Mucosa of gallbladder (tissue), 1 donor: ENCODE measurements at places on chromosomes 13 and 19. TPM values are rescaled to one million over a fixed set of nuclear protein-coding genes. Genes with fewer than 3 reads are reported as not detected.

- DNase-seq: no peak
Observed at GRCh38 chr13:47999973-48000372, 1.1 kb downstream of the SUCLA2 start.

- no peak for DNase-seq
Observed at GRCh38 chr13:99355267-99356011, 48.2 kb upstream of the GPR183 start.

DNA sequence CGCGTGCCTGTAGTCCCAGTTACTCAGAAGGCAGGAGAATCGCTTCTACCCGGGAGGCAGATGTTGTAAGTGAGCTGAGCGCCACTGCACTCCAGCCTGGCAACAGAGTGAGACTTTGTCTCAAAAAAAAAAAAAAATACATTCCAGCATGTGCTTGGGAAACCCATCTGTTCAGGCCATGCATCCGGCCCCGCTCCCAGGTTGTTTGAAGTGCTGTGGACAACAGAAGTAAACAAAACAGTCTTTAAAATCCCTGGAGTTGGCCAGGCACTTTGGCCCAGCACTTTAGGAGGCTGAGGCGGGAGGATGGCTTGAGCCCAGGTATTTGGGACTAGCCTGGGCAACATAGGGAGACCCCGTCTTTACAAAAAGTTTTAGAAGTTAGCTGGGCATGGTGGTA, 3.2 kb upstream of the PTPRS start:
- no peak for DNase-seq

The ZNF681 gene
- total RNA-seq: 4.0 TPM

The AZU1 gene
- total RNA-seq: not detected
